ENCODE measurements at places on chromosomes 4 and X. TPM values are rescaled to one million over a fixed set of nuclear protein-coding genes. Genes with fewer than 3 reads are reported as not detected.

Gene TRIM2
- total RNA-seq: 0.24 TPM

Gene NCAPG
- 48.2 TPM for total RNA-seq

Gene FAM47A
- total RNA-seq: not detected

DNA sequence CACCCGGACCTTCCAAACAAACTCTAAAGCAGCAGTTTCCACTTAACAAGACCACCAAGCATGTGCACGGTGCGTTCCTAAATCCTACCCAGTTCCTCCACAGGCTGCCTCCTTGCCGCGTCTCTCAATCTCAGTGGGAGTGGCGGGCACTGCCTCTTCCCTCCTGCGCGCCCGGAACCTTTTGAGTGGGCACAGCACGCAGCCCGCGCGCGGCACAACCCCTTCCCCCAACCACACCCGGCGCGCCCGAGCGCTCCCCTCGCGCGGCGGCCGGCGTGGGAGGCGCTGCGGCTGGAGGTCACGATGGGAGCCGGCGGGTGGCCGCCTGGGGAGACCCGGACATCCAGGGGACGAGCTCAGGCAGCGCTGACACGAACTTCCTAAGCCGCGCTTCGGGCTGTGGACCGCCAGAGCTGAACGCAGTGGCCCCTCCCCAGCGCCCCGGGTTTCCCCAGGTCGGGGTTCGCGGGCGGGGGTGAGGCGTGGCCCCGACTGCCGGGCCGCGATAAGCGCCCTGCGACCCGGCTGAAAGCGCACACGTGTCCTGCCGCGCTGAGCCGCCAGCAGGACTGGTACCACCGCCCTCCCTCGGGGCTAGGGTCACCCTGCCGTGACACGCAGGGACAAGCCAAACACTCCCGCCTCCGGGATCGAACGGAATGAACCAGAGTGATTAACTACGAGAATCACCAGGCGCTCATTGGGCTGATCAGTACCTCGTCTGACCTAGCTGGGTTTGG is at the start of gene ABCG2:
Gene ABCG2 (minus strand): TSS at position 151 of the 740 bp plus-strand sequence. CDS start 18,644 bp downstream, outside the sequence.
- H3K27me3 ChIP-seq: no peaks in the 10 kb centered on the region
- no peaks in the 10 kb centered on the region for H3K4me1 ChIP-seq
- H3K36me3 ChIP-seq: no peaks in the 10 kb centered on the region
- peak; percentile 21 for DNase-seq
- no peak within 1 kb of the TSS for H3K27ac ChIP-seq
- peak within 1 kb of the TSS; percentile 41 for H3K4me3 ChIP-seq

- H3K4me3 ChIP-seq: no peak overlapping the region
- no peaks in the 10 kb centered on the region for H3K36me3 ChIP-seq
- no peaks in the 10 kb centered on the region for H3K27me3 ChIP-seq
- DNase-seq: no peak
- H3K4me1 ChIP-seq: peaks cover 10% of the 10 kb centered on the region
Observed at GRCh38 chr4:26978387-26979053, 117.9 kb downstream of the STIM2 start.

DNA sequence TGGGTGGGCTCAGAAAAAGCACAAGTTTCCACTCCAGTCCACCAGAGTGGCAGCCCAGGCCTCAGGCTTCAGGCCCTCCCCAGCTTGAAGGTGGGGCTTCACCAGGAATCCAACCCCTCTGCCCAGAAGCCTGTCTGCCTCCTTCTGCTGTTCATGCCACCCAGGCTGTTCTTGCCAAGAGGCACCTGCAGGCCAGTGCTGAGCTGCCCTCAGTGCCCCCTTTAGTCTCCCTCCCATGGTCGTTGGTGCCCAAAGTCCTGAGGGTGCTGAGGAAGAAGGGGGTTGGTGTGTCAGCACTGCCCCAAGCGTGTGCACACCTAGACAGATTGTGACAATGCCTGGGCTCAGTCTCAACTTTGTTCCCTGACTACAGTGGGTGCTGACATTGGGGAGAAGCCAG is 475.3 kb downstream of the EPHA5 start:
- H3K4me3 ChIP-seq: no peak overlapping the region
- H3K27ac ChIP-seq: no peak overlapping the region
- no peaks in the 10 kb centered on the region for H3K27me3 ChIP-seq
- H3K36me3 ChIP-seq: no peaks in the 10 kb centered on the region
- DNase-seq: no peak

DNA sequence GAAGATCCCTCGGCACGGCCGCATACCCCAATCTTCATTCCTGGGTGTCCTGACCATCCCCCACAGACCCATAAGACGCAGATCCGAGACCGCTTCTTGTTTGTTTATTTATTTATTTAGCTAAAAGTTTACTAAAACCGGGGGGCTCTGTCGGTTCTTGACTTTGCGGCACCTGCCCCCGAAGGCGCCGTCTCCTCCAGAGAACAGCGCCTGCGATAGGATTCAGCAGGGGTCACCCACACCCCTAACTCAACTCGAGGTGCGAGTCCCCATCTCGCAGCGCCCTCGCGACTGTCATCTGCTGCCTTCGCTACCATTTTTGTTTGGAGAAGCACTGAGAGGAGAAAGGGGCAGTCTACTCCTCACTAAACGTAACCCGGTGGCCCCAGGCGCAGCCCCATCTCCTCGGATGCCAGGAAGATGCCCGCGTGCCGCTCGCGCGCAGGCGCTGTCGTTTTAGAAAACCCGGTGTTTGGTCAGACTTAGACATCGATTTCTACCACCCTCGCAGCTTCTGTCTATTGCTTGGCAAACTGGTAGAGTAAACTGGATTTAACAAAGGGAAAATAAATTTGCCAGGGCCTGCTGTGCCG is 18.9 kb upstream of the GPR101 start:
- peaks cover 8% of the 10 kb centered on the region for H3K27me3 ChIP-seq
- no peaks in the 10 kb centered on the region for H3K4me1 ChIP-seq
- H3K36me3 ChIP-seq: no peaks in the 10 kb centered on the region
- DNase-seq: peak; percentile 44
- H3K27ac ChIP-seq: no peak overlapping the region
- H3K4me3 ChIP-seq: peak overlapping the region; percentile 54

DNA sequence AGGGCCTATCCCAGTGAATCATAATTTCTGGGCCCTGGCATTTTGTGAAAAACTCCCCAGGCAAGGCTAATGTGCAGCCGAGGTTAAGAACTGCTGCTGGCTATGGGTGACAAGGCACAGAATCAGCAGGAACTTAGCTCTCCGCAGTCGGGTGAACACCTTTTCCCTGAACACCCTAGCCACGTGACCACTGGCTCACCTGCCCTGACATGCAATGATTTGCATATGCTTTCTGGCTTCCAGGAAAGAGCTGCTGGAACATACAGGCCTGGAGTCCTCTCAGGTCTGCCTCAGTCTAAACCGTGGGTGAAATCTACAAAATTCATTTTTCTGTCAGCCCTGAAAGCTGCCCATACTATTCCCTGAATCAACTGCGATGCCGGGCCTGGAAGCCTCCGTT is 56.6 kb downstream of the ZNF827 start:
- no peaks in the 10 kb centered on the region for H3K4me1 ChIP-seq
- H3K27me3 ChIP-seq: no peaks in the 10 kb centered on the region
- no peak for DNase-seq

DNA sequence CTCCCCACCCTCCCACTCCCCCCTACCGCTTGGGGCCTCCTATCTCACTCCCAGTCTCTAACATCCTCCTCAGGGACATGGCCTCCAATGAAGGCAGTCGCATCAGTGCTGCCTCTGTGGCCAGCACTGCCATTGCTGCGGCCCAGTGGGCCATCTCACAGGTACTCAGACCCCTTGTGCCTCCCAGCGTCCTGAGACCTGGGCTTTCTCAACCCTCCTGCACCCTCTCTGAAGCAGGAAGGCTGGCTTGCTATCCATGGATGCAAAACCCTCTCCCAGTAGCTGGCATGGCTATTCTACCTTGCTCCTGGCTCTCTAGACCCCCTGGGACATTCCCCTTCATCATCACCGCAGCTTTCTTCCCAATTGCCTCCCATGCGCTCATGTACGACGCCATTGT is 13.3 kb upstream of the UBA1 start:
- H3K36me3 ChIP-seq: peaks cover 2% of the 10 kb centered on the region
- DNase-seq: no peak
- H3K27ac ChIP-seq: no peak overlapping the region

DNA sequence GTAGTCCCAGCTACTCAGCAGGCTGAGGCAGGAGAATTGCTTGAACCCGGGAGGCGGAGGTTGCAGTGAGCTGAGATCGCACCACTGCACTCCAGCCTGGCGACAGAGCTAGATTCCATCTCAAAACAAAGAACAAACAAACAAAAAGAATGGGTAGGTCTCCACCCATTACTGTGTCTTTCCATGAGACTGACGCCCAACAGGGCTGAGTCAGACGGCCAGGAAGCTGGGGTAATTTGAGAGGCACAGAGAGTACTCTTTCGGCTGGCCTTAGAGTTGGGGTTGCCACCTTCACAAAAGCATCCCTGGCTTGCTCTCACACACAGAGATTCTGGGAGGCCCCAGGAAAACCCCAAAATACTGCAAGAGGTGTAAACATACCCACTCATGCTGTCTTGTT is 72.0 kb upstream of the DHRSX start:
- no peak overlapping the region for H3K4me3 ChIP-seq
- no peaks in the 10 kb centered on the region for H3K4me1 ChIP-seq
- no peaks in the 10 kb centered on the region for H3K27me3 ChIP-seq
- DNase-seq: no peak
- H3K36me3 ChIP-seq: no peaks in the 10 kb centered on the region
- no peak overlapping the region for H3K27ac ChIP-seq

DNA sequence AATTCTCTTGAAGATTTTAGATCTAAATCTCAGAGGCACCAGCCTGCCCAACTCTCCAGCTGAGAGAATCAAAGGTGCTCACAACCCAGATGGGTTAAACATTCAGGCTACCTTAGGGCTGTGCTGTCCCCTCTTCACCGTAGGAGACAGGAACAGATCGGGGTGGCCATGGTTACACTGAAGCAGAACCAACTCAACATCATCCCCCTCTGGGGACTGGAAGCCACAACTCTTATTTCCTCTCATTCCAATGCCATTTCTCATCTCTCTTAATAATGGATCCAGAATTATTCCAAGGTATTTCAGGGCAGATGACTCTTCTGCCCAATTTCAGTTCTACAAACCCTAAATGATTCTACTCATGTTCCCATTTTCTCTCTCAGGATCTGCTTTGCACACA is 109.7 kb downstream of the NKX6-1 start:
- no peaks in the 10 kb centered on the region for H3K36me3 ChIP-seq
- no peak for DNase-seq
- no peak overlapping the region for H3K4me3 ChIP-seq
- no peaks in the 10 kb centered on the region for H3K4me1 ChIP-seq

DNA sequence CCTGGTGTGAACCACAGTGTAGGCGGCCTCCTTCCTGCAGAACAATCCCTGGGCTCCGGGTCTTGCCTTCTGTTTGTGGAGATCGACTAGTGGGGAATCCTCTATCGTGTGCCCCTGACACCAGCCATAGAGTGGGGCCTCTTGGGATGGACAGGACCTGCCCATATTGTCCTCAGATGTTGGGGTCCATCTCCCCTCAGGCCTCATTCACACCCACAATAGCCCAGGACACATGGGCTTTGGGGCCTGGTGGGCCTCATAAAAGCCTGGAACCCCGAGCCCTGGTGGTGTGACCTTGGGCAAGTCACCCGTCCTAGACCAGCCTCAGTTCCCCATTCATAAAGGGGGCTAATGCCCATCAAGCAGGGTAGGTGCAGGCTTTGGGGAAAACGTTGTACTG is 13.2 kb upstream of the GAGE10 start:
- no peaks in the 10 kb centered on the region for H3K36me3 ChIP-seq
- no peaks in the 10 kb centered on the region for H3K27me3 ChIP-seq
- no peak overlapping the region for H3K27ac ChIP-seq
- DNase-seq: no peak
- H3K4me1 ChIP-seq: peaks cover 19% of the 10 kb centered on the region
- H3K4me3 ChIP-seq: no peak overlapping the region

- no peaks in the 10 kb centered on the region for H3K4me1 ChIP-seq
- no peaks in the 10 kb centered on the region for H3K36me3 ChIP-seq
- no peak for DNase-seq
- H3K27ac ChIP-seq: no peak overlapping the region
- no peaks in the 10 kb centered on the region for H3K27me3 ChIP-seq
- no peak overlapping the region for H3K4me3 ChIP-seq
Observed at GRCh38 chr4:140162596-140162995, 8.6 kb upstream of the MAML3 start.

GRCh38 chrX:18890724-18891547 is 93.0 kb downstream of the PHKA2 start:
- no peak for DNase-seq
- H3K27me3 ChIP-seq: no peaks in the 10 kb centered on the region
- H3K4me1 ChIP-seq: peaks cover 4% of the 10 kb centered on the region
- H3K36me3 ChIP-seq: no peaks in the 10 kb centered on the region

DNA sequence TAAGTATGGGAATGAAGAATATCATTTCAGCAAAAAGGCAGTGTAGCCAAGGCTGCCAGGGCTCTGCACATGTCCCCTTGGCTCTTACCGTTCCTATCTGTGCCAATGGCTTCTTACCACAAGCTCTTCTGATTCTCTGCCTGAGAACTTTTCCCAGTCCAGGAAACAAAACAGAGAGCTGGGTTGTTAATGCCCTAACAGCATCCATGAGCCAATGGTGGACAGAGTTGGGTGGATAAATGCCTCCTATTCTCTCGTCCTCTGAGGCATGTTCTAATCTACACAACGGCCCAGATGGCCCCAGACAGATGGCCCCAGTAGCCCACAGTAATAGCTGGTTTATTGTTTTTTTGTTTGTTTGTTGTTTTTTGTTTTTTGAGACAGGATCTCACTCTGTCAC is 28.0 kb downstream of the SCD5 start:
- H3K4me1 ChIP-seq: no peaks in the 10 kb centered on the region
- no peaks in the 10 kb centered on the region for H3K36me3 ChIP-seq
- H3K4me3 ChIP-seq: no peak overlapping the region
- no peak overlapping the region for H3K27ac ChIP-seq
- no peak for DNase-seq

GRCh38 chr4:114780205-114780604 is 181.6 kb downstream of the UGT8 start:
- H3K4me1 ChIP-seq: no peaks in the 10 kb centered on the region
- H3K27ac ChIP-seq: no peak overlapping the region
- DNase-seq: no peak
- H3K27me3 ChIP-seq: no peaks in the 10 kb centered on the region
- H3K36me3 ChIP-seq: no peaks in the 10 kb centered on the region

GRCh38 chr4:108532738-108533137 is 87.6 kb upstream of the RPL34 start:
- H3K36me3 ChIP-seq: no peaks in the 10 kb centered on the region
- no peaks in the 10 kb centered on the region for H3K27me3 ChIP-seq
- peaks cover 73% of the 10 kb centered on the region for H3K4me1 ChIP-seq
- H3K4me3 ChIP-seq: no peak overlapping the region

GRCh38 chrX:132146456-132146855 is 18.6 kb upstream of the FRMD7 start:
- no peaks in the 10 kb centered on the region for H3K27me3 ChIP-seq
- no peak overlapping the region for H3K4me3 ChIP-seq
- H3K27ac ChIP-seq: no peak overlapping the region
- H3K4me1 ChIP-seq: no peaks in the 10 kb centered on the region

Data from CD8-positive, alpha-beta memory T cell (primary cell).